Activated CD4-positive, alpha-beta T cell treated with anti-CD3 and anti-CD28 coated beads, Interleukin-2, amount 10 ng/mL, durations not matched to agents 7 days and 5 days (primary cell): ENCODE measurements at places on chromosomes 7 and 10. TPM values are rescaled to one million over a fixed set of nuclear protein-coding genes. Genes with fewer than 3 reads are reported as not detected.

TAC1 gene
- not detected for total RNA-seq

FAM20C gene
- total RNA-seq: 0.47 TPM

IFIT5 gene
- 39.6 TPM for total RNA-seq

FAM13C gene
- total RNA-seq: not detected

HOXA3 gene
- total RNA-seq: not detected

DNA sequence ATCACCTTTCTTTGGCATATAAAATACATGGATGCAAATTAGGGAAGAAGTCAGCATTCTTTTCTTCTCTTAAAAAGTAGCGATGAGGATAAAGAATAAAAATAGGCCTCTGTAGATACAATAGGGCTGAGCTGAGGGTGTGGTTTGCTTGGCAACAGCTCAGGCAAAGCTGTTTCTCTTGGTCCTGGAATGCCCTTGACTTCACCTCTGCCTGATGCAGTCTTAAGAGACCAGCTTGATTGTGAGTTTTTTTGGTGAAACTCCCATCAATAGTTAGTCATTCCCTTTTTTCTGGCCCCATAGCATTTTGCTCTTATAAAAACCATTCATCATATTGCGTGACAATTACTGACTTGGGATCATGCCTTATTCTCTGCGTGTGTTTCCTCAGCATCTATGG is 42.1 kb upstream of the MKLN1 start:
- no peak for DNase-seq

DNA sequence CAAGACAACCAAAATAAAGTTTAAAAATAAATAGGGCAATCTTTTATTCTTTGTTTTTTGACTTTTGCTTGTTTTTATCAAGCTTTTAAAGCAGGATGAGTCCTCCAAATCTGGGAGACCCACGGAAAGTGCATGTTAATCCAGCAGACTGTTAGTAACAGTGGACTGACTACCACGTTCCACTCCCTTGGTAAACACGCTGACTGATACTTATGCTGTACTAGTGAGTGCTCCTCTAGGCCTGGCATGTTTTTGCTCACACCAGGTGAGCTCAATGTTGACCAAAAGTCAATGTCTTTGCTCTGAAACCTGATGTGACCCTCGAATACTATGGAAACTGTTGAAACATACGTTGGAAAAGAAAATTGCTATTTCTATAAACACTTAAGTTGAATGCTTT is 88.4 kb downstream of the KIAA1549 start:
- no peak for DNase-seq

DNA sequence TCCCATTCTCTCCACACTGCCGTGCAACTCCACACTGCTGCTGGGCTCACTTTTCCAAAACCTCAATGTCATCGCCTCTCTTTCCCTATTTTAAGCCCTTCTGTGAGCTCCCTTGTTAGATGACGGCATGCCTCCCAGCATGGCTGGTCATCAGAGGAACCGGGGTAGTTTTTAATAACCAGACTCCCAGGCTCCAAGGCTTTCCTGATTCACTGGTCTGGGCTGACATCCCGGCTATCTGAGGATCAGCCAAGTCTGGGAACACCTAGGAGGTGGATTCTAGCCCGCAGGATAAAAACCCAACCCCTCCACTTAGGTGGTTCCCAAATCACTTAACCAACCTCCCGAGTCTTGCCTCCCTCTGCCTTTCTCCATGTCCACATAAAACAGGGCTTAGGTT is 295.4 kb upstream of the FZD8 start:
- no peak for DNase-seq

DNA sequence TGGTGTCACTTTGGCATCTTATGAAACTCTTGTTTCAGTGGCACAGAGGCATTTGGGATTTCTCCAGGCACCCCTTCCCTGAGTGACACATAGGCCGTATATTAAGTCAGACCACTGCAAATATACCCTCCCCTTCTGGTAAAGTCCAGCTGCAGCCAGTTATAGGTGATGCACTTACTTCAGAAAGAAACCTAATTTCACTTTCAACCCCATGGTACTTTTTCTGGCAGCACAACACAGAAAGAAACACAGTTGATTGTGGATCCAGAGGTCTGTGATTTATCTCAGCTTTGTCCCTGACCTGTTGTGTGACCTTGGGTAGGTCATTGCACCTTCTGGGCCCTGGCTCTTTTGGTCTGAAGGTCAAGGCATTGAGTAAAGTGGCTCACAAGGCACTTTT is 173.2 kb downstream of the BUB3 start:
- DNase-seq: no peak

DNA sequence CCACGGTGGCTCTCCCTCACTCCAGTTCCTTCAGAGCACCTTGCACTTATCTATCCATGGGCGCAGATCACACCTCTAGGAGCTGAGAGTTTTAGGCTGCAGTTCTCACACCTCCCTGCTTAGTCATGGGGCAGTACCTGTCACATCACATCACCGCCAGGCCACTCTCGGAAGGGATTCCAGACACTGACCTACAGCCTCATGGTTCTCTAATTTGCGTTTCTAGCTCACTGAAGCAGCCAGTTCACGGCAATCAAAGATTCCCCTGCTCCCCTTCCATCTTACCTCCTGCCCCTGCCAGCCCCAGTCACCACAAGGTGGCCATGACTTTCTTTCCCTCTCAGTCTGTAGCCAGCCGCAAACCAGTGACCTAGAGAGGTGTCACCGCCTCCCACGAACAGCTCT is 34.2 kb downstream of the ADRB1 start:
- no peak for DNase-seq

DNA sequence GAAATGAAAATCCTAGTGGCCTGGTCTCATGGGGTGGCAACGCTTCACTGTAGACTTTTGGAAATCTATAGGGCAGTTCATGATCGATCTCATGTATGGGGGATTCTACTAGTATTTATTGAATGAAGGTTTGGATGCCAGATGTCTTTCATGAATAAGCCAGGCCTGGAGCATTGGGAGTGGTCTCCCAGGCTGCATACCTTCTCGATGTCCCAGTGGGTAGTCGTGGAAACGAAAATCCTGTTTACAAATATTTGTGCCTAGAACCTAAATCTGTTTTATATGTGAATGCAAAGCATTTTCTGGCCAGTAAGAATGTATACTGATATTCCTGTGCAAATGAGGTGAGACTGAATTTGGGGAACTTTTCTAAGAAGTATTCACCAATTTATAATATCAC is 105.0 kb upstream of the C1QL3 start:
- no peak for DNase-seq

DNA sequence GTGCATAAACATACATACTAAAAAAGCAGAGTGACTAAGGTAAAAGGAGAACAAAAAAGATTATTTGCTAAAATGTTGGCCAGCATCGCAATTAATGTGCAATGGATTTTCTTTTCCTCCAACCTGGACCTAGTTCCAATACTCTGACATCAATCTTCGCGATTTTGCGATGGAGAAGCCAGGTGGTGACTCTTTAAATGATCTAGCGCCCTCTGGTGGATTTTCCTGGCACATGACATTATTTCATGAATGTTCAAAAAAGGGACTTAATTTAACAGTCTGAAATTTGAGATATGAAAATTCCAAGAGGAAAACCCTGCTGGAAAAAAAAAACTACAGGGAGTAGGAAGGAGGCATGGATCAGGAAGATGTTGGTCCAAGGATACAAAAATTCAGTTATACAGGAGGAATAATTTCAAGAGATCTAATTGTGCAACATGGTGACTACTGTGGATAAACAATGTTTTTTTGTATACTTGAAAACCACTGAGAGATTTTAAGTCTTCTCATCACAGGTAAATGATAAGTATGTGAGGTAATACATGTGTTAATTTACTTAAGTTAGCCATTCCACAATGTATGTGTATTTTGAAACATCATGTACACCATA is 4.3 kb upstream of the KCNMA1 start:
- peak; percentile 71 for DNase-seq

DNA sequence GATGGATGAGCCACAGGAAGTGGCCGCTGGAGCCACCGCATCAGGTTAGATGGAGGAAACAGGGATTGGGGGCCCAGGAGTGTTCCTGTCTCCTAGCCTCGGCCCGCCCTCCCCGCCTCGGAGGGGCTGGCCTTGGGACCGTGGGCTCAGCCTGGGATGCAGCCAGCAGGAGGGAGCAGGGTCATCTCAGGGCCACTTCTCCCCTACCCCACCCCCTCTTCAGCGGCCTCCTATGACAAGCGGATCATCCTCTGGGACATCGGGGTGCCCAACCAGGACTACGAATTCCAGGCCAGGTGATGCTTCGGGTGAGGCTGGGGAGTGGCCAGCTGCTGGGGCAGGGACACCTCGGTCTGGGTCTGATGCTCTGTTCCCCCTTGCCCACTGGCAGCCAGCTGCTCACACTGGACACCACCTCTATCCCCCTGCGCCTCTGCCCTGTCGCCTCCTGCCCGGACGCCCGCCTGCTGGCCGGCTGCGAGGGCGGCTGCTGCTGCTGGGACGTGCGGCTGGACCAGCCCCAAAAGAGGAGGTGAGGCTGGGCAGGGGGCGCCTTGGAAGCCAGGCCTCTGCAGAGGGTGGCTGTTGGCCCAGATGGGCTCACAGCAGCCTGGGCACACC is 4.7 kb downstream of the LRWD1 start:
- DNase-seq: no peak

GRCh38 chr10:88546497-88546896 is 36.6 kb downstream of the RNLS start:
- no peak for DNase-seq
